ENCODE measurements at places on chromosomes 6 and 20.

DNA sequence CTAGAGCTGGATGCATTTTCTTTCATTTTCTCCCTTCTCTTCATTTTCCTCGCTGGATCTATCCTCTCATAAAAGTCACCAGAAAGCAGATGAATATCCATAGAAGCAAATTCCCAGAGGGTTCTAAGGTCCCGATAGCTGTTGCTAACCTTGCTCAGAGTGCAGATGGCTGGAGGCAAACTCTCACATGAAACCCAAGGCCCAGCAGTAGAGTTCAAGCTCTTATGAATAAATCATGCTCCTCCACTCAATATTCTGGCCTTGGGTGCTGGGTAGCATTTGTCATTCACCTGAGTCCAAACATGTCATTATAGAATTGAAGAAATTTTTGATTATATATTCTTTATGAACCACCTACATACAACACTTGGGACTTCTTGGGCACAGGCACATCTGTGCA, 539.7 kb upstream of the MARCKS start:
- peak; percentile 57 for DNase-seq

GRCh38 chr6:155224618-155225017, 39.2 kb upstream of the CLDN20 start:
- DNase-seq = no peak

DNA sequence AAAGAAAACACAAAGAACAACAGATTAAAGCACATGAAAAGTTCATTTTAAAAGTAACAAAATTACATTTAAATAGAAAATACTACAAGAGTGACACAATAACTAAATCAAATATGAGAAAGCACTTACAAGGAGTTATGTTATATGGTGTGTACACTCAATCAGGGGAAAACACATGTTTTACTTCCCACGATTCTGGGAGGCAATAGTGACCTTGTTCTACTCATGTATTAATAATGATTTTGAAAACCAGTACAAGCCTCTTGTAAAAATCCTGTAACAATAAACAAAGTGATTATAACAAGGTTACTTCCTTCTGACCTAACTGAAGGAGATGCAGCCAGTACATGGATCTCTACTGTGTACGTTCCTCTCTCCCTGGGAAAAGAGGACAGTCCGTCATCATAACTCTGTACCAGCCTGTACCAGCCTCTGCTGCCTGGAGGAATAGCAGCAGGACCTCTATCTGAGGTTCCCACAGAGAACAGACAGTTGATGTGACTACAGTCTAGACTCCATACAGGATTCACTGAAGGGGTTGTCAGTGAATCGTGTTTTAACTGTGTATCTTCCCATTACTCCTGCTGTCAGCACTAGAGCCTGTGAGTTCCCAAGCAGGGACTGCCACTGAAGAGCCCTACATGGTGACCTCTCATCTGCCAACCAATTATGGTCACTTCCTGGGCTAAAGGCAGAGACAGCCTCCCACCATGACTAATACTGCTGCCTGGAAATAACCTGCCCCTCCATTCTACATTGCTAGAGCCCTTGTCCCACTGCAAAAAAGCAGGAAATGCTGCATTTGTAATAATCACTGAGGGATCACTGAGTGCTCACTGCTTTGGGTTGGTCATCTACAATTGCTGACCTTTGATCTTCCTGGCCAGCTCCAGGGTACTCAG, 149.7 kb downstream of the KIF16B start:
- DNase-seq = no peak

DNA sequence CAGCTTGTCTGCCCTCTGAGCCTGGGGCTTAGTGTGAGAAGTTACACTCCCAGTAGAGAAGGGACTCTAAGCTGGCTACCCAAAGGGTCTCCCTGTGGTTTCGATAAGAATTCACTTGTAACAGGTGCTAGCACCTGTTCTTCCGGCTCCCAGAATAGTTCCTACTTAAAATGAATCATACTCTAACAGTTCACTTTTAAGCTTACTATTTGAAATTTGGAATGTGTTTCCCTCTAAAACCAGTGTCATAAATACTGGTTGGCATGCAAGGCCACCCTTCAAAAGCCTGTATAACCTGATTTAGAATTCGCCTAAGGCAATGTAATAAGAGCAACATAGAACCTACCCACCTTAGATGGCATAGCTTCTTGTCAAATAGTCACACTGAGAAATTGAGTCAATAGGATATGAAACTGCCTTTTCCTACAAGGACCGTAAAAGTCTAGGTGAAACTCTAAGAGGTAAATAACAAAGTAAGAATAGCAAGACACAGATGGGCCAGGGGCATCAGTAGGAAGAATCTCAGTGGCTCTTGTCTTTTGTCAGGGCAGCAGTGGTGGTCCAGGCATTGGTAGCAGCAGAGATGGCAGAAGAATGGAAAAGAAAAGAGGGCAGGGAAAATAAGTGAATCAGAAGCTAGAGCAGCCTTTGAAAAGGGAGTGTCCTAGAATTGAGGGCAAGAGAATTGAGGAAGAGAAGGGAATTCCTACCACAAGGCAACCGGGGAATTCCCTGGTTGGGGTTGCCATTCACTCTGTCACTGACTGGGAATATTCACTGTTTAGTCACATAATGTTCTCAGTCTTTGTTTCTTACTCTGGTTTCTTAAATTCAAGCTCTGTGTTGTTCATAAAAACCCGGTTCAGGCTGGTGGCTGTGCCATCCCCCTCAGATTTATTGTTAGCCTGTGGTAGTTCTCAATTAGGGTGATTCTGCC, 91.5 kb downstream of the HIVEP2 start:
- DNase-seq = no peak

GRCh38 chr6:2296781-2297180, 51.4 kb upstream of the GMDS start:
- DNase-seq = no peak

- no peak for DNase-seq
Observed at GRCh38 chr6:34315780-34316179, 67.0 kb upstream of the SMIM29 start.

DNA sequence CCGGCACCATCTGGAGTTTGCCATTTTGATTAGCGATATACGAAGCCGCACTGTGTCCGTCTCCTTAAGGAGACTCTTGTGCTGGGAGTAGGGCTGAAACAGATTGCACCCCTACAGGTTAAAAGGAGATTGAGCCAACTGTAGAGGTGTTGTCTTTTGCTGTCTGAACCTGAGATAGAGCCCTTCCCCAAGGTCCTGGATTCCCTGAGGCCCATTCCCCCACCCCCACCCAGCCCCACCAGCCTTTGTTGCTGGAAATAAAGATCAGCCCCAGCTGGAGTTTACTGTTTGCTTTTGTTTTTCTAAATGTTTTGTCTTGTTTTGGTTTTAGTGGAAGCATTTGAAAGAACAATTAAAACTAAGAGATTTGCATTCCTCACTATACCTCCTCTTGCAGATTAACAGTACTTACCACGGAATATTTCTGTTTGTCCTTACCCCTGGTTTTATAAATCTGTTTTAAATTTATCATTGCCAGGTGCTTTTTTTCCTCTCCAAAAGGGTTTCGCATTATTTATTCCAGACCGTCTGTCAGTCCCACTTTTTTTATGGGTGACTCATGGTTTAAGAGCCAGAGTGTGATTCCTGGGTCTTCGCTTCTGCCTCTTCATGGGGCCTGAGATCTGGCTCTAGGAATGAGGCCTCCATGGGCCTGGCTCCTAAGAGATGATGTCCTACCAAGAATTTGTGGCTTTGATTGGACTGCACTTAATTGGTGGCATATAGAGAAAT, 169.2 kb downstream of the DTNBP1 start:
- DNase-seq = no peak

DNA sequence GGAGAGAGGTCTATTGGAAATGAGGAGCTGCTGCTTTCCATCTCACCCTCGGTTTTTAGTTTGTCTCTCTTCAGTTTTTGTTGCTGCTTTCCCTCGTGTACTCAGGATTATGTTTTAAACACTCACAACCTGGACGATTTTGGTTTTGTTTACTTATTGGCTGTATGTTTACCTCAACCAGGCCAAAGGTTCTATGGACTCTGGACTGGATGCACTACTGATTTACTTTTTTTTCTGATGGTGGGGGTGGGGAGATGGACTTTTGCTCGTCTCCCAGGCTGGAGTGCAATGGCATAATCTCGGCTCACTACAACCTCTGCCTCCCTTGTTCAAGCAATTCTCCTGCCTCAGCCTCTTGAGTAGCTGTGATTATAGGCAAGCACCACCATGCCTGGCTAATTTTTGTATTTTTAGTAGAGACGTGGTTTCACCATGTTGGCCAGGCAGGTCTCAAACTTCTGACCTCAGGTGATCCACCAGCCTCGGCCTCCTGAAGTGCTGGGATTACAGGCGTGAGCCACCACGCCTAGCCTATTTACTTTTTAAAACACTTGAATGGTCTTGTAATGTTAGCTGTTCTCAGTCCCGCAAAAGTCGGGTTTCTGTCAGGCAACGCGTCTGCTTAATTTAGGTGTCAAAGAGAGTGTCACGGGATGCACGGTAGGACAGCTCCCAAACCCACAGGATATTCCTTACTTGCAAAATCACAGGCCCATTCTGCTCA, 148.2 kb upstream of the RIPOR2 start:
- no peak for DNase-seq

GRCh38 chr6:30323806-30324205, 2.9 kb upstream of the TRIM39 start:
- DNase-seq = no peak

GRCh38 chr6:148426317-148426977, 83.8 kb downstream of the SASH1 start:
- no peak for DNase-seq

DNA sequence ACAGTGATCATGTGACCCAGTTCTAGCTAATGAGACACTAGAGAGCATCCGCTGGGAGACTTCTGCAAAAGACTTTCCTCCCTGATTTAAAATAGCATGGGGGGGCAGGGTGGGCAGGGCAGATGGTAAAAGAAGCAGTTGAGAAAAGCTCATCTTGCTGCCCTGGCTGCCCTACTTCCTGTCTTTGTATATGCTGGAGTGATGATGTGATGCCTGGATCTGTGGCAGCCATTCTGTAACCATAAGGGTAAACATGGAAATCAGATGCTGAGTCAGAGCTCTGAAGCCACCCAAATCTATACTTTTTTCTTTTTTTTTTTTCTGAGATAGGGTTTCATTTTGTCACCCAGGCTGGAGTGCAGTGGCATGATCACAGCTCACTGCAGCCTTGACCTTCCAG, 25.4 kb downstream of the ZFP64 start:
- DNase-seq = no peak

DNA sequence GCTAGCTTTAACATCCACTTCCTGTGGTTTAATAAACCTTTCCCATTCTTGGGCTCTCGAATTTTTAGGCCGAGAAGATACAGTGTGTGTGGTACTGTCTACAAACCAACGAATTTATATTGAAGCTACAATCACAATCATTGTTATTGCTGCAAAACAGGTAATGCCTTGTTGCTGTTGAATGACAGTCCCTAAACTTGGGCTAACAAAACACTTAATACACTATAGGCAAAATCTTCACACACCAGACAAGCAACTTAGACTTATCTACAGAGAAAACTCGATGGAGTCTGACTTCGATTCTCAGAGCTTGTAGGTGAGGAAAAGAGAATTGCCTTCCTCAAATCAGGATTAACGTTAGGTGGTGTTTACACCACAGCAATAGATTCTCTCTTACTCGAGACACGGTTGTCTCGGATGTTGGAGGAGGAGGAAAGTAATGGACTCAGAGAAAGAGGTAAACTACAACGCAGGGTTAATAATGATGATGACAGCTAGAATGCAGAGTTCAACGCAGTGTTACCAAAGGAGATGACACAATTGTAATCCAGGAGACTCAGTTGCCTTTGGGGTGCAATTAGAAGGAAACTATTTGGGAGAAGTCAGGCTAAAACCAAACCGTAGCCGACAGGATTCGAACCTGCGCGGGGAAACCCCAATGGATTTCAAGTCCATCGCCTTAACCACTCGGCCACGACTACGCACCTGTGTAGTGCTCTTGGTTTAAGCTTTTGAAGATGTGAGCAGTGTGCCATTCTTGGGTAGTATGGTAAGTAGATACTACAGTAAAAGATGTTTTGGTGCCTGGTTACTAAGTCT, 32.5 kb upstream of the ZNF184 start:
- DNase-seq = peak; percentile 32

GRCh38 chr6:51301962-51302361, 483.3 kb downstream of the TFAP2B start:
- no peak for DNase-seq

DNA sequence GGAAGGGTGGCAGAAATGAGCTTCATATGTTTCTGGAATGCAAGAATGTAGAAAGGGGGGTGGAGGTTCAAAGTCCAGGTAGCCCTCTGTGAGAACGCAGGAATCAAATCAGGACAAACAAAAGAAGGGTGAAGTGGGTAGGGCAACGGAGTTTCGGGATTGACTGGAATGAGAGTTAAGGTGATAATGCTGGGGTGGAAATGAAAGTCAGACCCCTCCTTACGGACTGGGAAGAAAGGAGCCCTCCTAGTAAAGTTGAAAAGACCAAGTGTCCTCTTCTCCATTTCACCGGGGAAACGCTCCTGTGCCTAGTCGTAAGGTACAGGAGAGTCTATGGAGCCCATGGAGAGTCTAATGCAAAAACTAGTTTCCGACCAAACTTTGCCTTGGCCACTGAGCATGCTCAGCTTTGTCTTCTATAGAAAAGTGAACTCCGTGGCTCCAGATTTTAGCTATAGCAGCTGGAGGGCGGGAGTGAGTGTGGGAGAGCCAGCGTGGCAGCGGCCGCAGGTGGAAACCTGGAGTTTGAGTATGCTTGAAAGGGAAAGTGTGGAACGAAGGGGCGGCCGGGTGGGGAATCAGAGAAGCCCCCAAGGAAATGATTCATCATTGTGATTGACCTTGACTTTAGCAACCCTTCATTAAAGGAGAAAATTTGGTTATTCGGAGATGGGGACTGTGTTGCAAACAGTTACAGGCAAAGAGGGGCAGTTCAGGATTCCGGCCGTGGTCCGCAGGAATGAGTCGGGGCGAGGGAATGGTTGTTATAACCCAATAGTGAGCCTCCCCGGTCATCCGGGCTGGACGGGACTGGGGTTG, 1.3 kb upstream of the LRRC1 start:
- DNase-seq = peak; percentile 65

- no peak for DNase-seq
Observed at GRCh38 chr6:46507426-46507825, 16.2 kb upstream of the RCAN2 start.

DNA sequence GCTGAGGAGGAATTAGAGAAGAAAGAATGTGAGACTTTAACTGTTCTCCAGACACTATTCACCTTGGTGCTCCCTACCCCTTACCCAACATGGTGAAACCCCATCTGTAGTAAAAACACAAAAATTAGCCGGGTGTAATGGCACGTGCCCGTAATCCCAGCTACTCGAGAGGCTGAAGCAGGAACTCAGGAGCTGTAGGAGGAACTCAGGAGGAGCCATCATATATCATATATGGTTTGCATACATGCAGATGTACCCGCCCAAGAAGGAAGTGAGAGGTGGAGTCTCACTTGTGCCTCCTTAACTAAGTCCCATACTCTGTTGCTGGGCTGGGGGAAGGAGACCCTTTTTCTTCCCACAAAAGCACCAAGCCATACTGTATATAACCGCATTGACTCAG, 35.5 kb upstream of the ME1 start:
- DNase-seq = no peak

GRCh38 chr6:3163248-3163594, 5.9 kb upstream of the TUBB2A start:
- no peak for DNase-seq

GRCh38 chr20:57148263-57148662, 118.2 kb downstream of the BMP7 start:
- no peak for DNase-seq
